Right cardiac atrium (tissue), 5 donors: ENCODE measurements at places on chromosomes 5 and 9.

- DNase-seq: peak; percentile 90
These were observed 1.8 kb downstream of the PDLIM4 start for GRCh38 chr5:132259069-132259851.

DNA sequence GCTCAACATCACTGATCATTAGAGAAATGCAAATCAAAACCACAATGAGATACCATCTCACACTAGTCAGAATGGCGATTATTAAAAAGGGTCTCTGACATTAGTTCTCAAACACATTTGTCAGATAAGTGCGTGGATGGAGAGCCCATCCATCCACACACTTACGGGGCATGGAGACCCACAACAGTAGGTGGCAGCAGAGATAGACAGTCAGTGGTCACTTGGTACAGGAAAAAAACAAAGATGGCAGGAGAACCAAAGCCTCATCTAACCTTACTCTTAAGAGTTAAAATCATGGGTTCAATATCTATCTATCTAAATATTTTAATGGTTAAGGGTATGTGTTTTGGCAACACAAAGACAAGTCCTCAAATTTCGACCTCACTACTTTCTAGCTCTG lies 1378.7 kb upstream of the C9orf72 start:
- no peak for DNase-seq

GRCh38 chr5:130050585-130050984 lies 146.3 kb downstream of the CHSY3 start:
- DNase-seq: no peak

DNA sequence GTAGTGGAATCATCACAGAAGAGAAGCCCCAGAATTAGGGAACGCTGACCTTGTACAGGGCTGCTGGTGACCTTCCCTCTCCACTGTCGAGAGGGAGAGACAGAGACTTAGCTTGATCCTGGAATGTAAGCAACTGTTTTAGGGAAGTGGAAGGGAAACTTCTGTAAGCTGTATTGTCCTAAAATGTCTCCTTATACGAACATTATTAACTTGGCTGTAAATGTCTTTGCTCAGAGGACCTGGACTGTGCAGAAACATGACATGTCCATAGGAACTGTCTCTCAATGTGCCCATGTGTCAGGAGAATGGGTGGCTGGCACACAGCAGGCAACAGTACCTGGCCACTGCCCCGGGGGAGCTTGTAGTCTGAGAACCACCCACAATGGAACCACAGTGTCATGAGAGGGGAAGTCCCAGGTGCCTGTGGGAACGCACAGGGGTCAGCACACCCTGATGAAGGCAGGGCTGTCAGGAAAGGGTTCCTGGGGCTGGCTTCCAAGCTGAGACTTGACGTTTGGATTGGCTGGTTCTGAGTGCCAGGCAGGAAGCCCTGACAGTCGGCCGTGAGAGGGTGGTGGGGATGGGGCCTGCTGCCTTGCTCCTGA lies 34.0 kb downstream of the DAP start:
- no peak for DNase-seq

- DNase-seq: no peak
These were observed 89.2 kb downstream of the ACER2 start for GRCh38 chr9:19498015-19498414.

DNA sequence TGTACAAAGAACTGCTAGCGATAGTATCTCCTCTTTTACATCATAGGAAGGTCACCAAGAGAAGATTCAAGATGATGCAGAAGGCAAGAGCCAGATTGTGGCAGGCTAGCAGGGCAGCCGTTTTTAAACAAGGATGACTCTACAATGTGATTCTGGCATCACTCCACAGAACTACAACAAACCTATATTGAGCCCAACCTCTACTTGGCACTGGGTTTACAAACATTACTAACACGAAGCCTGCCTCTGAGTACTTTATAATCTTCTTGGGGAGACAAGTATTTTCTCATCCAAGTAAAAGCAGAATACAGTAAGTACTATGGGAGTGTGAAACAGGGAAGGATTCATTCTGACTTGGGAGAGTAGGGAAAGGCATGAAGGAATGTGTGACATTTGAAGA lies 448.6 kb downstream of the ZNF608 start:
- no peak for DNase-seq

GRCh38 chr5:16229357-16229940 lies 49.9 kb upstream of the MARCHF11 start:
- no peak for DNase-seq

GRCh38 chr5:157050050-157050449 lies 8.9 kb downstream of the HAVCR1 start:
- DNase-seq: no peak

- no peak for DNase-seq
These were observed 226.5 kb upstream of the POU5F2 start for GRCh38 chr5:93967923-93968322.

DNA sequence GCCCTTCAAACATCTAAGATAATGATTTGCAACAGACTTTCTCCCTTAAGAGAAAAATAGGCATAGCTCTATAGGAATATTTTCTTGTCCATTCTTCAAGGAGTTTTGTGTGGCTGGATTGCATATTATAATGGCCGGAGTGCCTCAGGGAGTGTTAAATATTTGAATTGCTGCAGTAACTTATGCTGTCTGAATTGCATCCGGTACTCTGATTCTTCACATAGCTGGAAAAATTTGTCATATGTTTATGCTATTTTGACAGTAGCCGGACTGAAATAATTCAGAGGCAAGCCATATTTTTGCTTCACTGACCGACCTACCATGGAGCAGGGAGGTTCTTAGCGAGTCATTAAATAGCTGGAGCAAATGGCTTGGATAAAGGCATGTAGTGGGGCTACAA lies 621.0 kb downstream of the ACTL7B start:
- DNase-seq: no peak

- no peak for DNase-seq
These were observed 66.2 kb upstream of the WDR41 start for GRCh38 chr5:77558266-77558665.

DNA sequence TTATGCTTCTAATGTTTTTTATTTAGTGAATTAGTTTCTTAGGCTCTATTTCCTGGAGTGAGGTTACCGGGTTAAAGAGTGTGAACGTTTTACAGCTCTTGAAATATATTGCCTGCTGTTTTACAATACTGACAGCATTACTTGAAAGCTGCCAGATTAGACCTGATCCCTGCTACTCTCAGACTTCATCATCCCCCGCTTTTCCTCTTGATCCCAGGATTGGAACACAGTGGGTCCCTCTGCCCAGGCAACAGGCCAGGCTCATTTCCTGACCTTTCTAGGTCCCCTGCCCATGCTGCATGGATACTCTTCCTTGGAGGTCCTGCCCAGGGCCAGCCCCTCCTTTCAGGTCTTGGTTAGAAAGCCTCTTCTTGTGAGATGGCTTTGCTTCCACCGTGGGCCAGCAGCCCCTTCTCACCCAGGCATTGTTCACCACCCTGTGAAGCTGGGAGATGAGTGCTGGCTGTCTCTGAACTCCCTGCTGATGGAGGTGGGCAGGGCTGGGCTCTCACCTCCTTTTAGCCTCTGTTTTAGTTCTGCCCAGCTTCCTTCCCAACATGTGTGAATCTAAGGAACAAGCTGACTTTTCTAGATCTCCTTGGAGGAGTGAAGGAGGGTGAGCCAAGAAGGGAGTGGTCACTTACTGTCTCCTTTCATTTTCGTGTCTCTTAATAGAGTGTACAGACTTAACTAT lies 15.5 kb upstream of the FAM120AOS start:
- no peak for DNase-seq

- DNase-seq: no peak
These were observed 9.1 kb downstream of the AP3S1 start for GRCh38 chr5:115850744-115851416.

GRCh38 chr9:125433461-125434011 lies 171.9 kb downstream of the GAPVD1 start:
- peak; percentile 40 for DNase-seq

- no peak for DNase-seq
These were observed 860.6 kb upstream of the SEMA6A start for GRCh38 chr5:117435203-117435602.

GRCh38 chr5:53084546-53085255 lies 24.9 kb downstream of the MOCS2 start:
- no peak for DNase-seq

DNA sequence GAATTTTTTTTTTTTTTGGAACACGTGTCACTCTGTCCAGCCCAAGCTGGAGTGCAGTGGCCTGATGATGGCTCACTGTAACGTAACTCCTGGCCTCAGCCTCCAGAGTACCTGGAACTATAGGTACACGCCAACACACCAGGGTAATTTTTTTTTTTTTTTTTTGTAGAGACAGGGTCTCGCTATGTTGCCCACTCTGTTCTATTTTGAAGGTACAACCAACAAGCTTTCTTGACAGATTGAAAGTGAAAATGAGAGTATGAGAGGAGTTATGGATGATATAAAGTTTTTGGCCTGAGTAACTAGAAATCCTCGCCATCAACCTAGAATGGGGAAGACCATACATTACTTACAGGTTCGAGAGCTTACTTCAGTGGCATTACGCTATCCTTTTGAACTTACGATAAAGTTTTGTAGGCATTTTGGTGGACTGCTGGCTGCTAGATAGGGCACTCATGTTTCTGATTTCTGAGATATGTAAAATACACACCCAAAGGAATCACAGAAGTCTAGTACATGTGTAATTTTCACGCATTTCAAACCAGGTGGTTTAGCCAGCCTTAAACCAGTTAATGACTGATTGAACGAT lies 806 bp upstream of the CDC42SE2 start:
- no peak for DNase-seq

DNA sequence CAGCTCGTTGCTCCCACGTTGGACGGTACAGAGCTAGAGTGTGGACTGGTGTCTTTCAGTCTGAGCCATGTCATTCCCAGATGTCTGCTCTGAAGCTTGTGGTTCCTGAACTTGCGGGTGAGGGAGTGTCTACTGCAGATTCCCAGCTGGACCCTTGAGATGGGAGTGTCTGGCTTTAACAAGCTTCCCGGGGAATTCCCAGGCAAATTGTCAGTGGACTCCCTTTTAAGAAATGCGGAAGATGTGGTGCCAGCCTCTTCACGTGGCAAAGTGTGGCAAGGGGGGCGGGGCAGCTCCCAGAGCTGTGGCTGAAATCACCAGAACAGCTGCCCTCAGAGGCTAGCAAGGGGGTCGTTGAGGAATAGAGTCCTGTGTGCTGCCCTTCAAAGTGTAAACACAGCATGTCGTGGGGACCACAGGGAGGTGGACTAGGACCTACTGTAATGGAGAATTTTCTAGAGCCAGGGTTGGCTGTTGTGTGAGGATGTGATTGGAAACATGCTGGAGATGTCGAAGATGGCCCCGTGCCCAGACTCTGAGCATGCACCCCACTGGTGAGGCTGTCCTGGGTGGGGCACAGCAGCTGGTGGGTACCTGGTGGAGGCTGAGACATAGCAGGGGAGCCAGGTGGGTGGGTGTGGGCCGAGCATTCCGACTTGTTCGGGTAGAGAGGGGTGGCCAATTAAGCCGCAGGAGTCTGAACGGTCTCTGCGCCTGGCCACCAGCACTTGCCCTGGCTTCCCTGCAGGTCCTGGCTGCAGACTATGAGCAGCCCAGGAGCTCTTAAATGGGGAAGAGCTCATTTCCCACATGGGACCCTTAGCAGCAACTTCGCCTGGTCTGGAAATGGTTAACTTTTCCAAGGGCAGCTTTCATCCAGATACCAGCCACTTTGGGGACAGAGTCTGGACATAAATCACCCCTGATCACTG lies 37.4 kb downstream of the PRRX2 start:
- DNase-seq: peak; percentile 29

- DNase-seq: peak; percentile 17
These were observed 134.5 kb downstream of the GNAQ start for GRCh38 chr9:77896938-77897667.

- DNase-seq: no peak
These were observed 23.2 kb downstream of the GLRX start for GRCh38 chr5:95799191-95799835.

DNA sequence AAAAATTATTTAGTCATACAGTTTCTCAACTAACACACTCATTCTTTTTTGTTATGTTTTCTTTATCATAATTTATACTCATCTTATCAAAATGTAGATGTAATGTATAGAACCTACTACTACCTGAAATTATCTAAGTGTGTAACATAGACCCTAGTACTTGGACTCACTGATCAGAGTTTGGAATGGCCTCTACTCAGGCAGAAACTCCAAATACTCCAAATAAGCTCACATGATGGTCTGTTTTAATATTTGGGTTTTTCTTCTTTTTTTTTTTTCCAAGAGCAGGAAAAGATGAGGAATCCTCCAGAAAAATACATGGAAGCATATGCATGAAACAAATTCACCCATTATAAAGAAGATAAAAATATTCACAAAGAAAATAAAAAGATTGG lies 126.3 kb downstream of the PDE4D start:
- DNase-seq: no peak

GRCh38 chr5:181243564-181244343 lies at the start of gene RACK1:
TSS of gene RACK1 (minus strand) at chr5:181243906. CDS start at chr5:181243800, 106 bp downstream.
- DNase-seq: peak; percentile 91

DNA sequence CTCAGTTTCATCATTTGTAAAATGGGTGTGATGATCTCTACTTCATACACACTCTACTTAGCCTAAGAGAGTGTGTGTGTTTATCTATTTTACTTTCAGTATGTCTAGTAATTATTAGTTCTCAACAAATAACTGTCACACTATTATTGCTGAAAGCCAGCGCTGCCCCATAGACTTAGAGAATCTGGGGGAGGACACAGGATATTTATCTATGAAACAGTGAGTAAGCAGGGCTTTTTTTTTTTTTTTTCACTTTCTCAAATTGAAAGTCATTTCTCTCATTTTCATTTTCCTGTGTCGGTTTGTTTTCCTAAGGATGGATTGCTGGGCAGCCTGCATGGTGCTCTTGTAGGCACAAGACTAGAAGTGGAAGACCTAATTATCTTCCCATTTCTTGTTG lies 248.4 kb upstream of the RPS23 start:
- no peak for DNase-seq

DNA sequence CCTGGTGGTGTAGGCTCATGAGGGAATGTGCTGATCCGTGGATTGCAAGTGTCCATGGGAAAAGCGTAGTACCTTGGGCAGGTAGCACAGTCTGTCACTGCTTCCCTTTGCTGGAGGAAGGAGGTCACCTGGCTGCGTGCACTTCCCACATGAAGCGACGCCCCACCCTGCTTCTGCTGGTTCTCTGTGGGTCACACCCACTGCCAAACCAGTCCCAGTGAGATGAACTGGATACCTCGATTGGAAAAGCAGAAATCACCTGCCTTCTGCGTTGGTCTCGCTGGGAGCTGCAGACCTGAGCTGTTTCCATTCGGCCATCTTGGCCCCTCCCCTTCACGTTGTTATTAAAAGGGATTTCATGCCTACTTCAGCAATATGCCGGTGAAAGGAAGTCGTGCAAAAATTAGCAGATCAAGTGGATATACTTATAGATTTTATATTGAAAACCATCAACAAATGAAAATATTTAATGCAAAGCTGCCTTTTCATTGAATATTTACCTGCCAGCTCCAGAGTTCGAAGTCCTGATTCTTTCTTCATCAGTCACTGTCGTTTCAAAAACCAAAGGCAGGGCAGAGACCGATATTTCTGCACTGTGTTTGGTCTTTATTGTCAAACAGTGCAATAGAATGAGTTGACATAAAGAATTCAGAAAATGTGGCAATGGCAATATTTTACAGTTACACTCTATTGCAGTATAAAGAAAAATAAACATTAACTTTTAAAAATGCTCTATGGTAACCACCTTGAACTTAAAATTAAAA lies 123.2 kb downstream of the JAKMIP2 start:
- DNase-seq: no peak

GRCh38 chr9:92393686-92394085 lies 10.7 kb downstream of the OGN start:
- no peak for DNase-seq
